ENCODE measurements at places on chromosomes 5 and 9. TPM values are rescaled to one million over a fixed set of nuclear protein-coding genes. Genes with fewer than 3 reads are reported as not detected.

DNA sequence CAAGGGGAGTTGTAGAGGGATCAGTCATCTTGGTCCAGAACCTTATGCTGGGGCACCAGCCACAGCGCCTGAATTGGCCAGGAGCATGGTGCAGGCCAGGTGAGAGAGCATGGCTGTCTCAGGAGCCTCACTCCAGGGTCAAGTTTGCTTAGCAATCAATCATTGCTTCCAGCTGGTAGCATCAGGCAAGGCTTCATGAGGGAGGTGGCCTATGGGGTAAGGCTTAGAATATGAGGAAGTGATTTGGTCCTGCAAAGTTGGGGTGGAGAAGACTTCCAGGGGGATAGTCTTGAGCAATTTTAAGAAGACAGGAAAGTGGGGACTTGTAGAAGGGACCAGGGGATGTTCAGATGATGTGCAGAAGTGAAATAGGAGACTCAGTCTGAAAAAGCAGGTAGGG, 53.9 kb upstream of the PITX1 start:
- H3K27me3 ChIP-seq: no peaks in the 10 kb centered on the region
- no peak overlapping the region for H3K27ac ChIP-seq
- H3K4me3 ChIP-seq: no peak overlapping the region
- H3K36me3 ChIP-seq: no peaks in the 10 kb centered on the region
- H3K4me1 ChIP-seq: no peaks in the 10 kb centered on the region
- no peak for DNase-seq

DNA sequence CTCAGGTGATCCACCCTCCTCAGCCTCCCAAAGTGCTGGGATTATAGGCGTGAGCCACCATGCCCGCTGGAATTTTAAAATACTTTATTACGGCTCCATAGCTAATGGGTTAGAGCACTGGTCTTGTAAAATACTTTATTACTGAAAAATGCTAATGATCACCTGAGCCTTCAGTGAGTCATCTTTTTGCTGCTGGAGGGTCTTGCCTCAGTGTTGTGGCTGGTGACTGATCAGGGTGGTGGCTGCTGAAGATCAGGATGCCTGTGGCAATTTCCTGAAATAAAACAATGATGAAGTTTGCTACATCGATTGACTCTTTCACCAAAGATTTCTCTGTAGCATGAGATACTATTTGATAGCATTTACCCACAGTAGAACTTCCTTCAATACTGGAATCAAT, 26.0 kb upstream of the GNE start:
- no peaks in the 10 kb centered on the region for H3K36me3 ChIP-seq
- no peaks in the 10 kb centered on the region for H3K27me3 ChIP-seq
- DNase-seq: no peak
- H3K4me1 ChIP-seq: no peaks in the 10 kb centered on the region
- H3K4me3 ChIP-seq: no peak overlapping the region

- H3K4me3 ChIP-seq: peak overlapping the region; percentile 96
- H3K4me1 ChIP-seq: peaks cover 40% of the 10 kb centered on the region
- no peak for DNase-seq
- no peaks in the 10 kb centered on the region for H3K27me3 ChIP-seq
- H3K27ac ChIP-seq: peak overlapping the region; percentile 100
- H3K36me3 ChIP-seq: no peaks in the 10 kb centered on the region
Measured at GRCh38 chr9:94166976-94167346, 82.7 kb downstream of the PTPDC1 start.

GRCh38 chr5:154782812-154783592, 27.8 kb downstream of the LARP1 start:
- no peak for DNase-seq
- no peak overlapping the region for H3K4me3 ChIP-seq
- peak overlapping the region; percentile 64 for H3K27ac ChIP-seq
- peaks cover 93% of the 10 kb centered on the region for H3K4me1 ChIP-seq

- DNase-seq: no peak
- no peaks in the 10 kb centered on the region for H3K4me1 ChIP-seq
- no peak overlapping the region for H3K4me3 ChIP-seq
- H3K27me3 ChIP-seq: no peaks in the 10 kb centered on the region
Measured at GRCh38 chr9:4397917-4398316, 92.4 kb upstream of the SLC1A1 start.

- no peak overlapping the region for H3K4me3 ChIP-seq
- H3K36me3 ChIP-seq: no peaks in the 10 kb centered on the region
- no peak overlapping the region for H3K27ac ChIP-seq
- no peaks in the 10 kb centered on the region for H3K27me3 ChIP-seq
- H3K4me1 ChIP-seq: no peaks in the 10 kb centered on the region
Measured at GRCh38 chr9:120950421-120951388, 24.1 kb upstream of the TRAF1 start.

DNA sequence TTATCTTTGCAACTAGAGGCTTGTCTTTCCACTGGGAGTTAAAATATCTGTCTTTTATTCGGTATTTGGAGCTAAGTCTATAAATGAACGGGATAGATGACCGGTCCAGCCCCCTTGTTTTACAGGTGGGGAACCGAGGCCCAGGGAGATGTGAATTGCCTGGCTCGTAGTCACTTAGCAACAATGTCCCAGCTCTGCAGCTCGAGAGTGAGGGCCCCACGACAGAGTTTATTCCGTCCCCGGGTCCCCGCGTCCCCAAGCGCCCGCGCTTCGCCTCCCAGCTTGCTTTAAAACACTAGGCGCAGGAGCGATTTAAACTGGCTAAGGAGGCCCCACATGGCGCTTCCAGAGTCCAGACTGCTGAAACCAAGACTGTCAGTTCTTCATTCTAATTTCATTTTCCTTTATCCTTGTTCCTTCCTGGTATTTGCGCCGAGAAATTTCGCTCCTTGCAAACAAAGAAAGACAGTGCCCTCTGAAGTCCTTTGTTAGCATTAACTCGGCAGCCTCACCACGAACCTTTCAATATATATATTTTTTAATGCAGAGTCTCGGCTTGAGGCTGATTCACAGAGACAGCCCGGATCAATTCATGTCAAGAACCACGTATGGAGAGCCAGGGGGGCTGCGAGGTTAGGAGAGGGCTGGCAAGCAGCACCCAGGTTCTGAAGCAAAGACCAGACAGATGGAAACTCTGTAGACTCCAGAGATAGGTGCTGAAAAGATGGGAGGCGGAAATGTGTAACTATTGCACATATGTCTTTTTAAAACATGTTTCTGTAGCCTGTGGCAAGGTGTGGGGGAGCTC, 1.4 kb upstream of the ENC1 start:
- H3K27me3 ChIP-seq: no peaks in the 10 kb centered on the region
- no peak for DNase-seq
- H3K36me3 ChIP-seq: no peaks in the 10 kb centered on the region
- peaks cover 18% of the 10 kb centered on the region for H3K4me1 ChIP-seq

DNA sequence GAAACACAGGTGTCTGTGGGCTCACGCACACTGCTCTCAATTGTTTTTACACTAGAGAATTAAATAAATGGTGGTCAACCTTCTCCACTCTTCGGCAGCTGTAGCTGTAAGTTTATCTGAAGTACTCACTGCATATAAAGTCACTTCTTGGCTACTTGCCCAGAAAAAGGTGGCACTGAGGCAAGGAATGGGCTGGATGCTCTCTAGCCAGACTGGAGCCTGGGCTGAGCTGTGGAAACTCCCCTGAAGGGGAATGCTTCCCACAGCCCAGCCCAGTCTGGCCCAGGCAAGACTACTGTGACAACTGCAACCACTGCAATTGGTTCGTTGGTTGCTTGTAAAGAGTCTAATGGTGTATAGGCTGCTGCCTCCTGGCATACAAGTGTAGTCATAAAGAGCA, 4.5 kb downstream of the LEAP2 start:
- H3K27me3 ChIP-seq: no peaks in the 10 kb centered on the region
- H3K36me3 ChIP-seq: peaks cover 83% of the 10 kb centered on the region
- peaks cover 23% of the 10 kb centered on the region for H3K4me1 ChIP-seq
- peak overlapping the region; percentile 61 for H3K27ac ChIP-seq

- H3K27ac ChIP-seq: no peak overlapping the region
- H3K36me3 ChIP-seq: no peaks in the 10 kb centered on the region
- no peaks in the 10 kb centered on the region for H3K4me1 ChIP-seq
- H3K4me3 ChIP-seq: no peak overlapping the region
- H3K27me3 ChIP-seq: no peaks in the 10 kb centered on the region
- no peak for DNase-seq
Measured at GRCh38 chr5:125848751-125849150, 574.5 kb upstream of the GRAMD2B start.

GRCh38 chr9:99578666-99579065, 243.0 kb upstream of the NR4A3 start:
- no peaks in the 10 kb centered on the region for H3K27me3 ChIP-seq
- H3K36me3 ChIP-seq: no peaks in the 10 kb centered on the region
- no peaks in the 10 kb centered on the region for H3K4me1 ChIP-seq
- H3K4me3 ChIP-seq: no peak overlapping the region

DNA sequence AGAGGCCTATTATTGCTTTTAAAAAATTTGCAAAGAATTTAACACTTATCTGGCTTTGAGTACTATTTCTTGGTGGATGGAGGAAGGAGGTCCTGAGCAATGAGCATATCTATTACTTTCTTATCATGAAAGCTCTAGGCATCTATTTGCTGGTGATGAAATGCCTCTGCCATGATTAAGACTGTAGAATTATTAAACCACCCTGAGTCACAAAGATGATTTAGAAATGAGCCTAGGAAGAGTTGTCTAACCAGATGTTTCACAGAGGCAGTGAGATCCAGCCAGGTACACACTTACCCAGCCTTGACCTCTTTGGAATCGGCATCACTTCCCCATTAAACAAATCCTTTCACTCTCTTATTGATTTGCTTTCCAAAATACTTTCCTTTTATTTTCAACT, 304.4 kb upstream of the KIF2A start:
- no peaks in the 10 kb centered on the region for H3K4me1 ChIP-seq
- DNase-seq: no peak

DNA sequence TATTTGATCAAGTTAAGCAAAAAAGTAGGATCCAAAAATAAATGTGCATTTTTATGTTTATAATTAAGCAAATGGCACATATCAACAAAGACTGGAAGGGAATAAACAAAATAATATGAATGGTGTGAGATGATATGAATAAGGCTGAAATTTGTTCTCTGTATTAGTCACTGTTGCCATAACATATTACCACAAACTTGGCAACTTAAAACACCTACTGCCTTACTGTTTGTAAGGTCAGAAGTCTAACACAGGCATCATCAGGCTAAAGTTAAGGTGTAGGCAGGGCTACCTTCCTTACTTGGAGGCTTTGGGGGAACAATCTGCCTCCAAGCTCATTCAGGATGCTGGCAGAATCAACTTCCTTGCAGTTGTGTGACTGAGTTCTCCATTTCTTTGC, 19.3 kb downstream of the PGGT1B start:
- no peak for DNase-seq
- no peaks in the 10 kb centered on the region for H3K27me3 ChIP-seq
- H3K4me3 ChIP-seq: no peak overlapping the region
- H3K27ac ChIP-seq: no peak overlapping the region
- peaks cover 4% of the 10 kb centered on the region for H3K36me3 ChIP-seq

- H3K36me3 ChIP-seq: no peaks in the 10 kb centered on the region
- H3K4me1 ChIP-seq: peaks cover 3% of the 10 kb centered on the region
- H3K27ac ChIP-seq: peak within 1 kb of the TSS; percentile 92
- peak; percentile 52 for DNase-seq
- H3K4me3 ChIP-seq: peak within 1 kb of the TSS; percentile 73
- H3K27me3 ChIP-seq: peaks cover 4% of the 10 kb centered on the region
Measured at GRCh38 chr5:37839407-37840052, at the start of gene GDNF. TSS of gene GDNF (minus strand) at chr5:37840041. CDS start at chr5:37834796, 5,245 bp downstream.

DNA sequence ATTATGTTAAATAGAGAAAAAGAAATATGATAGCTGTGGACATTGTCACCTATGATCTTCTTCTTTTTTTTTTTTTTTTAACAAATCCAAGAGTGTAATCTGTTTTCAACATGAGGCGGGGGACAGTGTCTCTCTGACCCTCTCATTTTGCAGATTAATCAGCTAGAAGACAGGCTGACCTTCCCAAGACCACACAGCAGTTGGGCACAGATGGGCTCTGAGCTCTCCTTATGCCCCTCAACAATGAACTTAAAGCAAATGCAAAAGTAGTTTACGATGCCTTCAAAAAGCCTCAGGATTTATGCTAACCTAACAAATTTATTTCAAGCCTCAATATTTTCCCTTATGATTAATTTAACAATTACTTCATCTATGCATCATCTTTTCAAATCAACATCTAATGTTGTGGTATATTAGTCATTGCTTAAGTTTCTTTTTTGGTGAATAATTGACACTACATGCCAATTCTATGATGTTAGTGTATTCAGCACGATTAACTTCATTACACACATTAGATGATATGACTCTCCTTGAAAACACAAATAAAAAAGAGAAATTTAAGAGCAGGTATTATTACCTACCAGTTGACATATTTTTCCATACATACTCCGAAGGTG, 7.4 kb downstream of the NFIL3 start:
- DNase-seq: no peak
- no peaks in the 10 kb centered on the region for H3K36me3 ChIP-seq
- H3K4me1 ChIP-seq: peaks cover 45% of the 10 kb centered on the region
- H3K4me3 ChIP-seq: no peak overlapping the region
- no peaks in the 10 kb centered on the region for H3K27me3 ChIP-seq

- H3K4me3 ChIP-seq: no peak overlapping the region
- no peak for DNase-seq
- H3K27me3 ChIP-seq: no peaks in the 10 kb centered on the region
- no peaks in the 10 kb centered on the region for H3K36me3 ChIP-seq
- no peak overlapping the region for H3K27ac ChIP-seq
Measured at GRCh38 chr9:116027096-116027495, 126.5 kb upstream of the PAPPA start.

- H3K4me1 ChIP-seq: peaks cover 16% of the 10 kb centered on the region
- H3K27me3 ChIP-seq: no peaks in the 10 kb centered on the region
- no peaks in the 10 kb centered on the region for H3K36me3 ChIP-seq
- no peak for DNase-seq
- peak overlapping the region; percentile 51 for H3K27ac ChIP-seq
- H3K4me3 ChIP-seq: no peak overlapping the region
Measured at GRCh38 chr5:88806338-88806737, 76.6 kb downstream of the MEF2C start.

- no peak overlapping the region for H3K4me3 ChIP-seq
- H3K36me3 ChIP-seq: no peaks in the 10 kb centered on the region
- H3K27me3 ChIP-seq: no peaks in the 10 kb centered on the region
Measured at GRCh38 chr9:110768886-110769285, 100.3 kb downstream of the MUSK start.

DNA sequence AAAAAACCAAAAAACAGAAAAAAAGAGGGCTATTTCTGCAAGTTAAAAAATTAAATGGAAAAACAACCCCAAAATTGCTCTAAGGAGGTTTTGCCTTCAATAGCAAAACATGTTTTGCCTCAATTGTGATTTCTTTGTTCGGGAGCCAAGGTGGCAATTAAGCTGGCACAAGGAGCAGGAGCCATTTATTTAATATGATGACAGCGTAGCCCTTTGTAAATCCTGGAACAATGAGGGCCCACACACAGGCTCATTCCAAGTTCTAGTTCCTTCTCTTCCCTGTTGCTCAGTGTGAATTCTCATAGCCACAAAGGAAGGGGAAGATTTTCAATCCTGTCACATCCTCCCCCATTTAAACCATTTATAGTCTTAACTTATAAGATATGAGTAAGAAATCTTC, 353.2 kb downstream of the PDE4D start:
- H3K27me3 ChIP-seq: no peaks in the 10 kb centered on the region
- H3K4me1 ChIP-seq: peaks cover 51% of the 10 kb centered on the region
- H3K4me3 ChIP-seq: no peak overlapping the region
- H3K27ac ChIP-seq: peak overlapping the region; percentile 31

GRCh38 chr9:126357074-126357473, 30.4 kb downstream of the MVB12B start:
- peaks cover 8% of the 10 kb centered on the region for H3K4me1 ChIP-seq
- no peaks in the 10 kb centered on the region for H3K36me3 ChIP-seq
- DNase-seq: no peak
- H3K4me3 ChIP-seq: no peak overlapping the region
- H3K27ac ChIP-seq: no peak overlapping the region

The TCF7 gene
- total RNA-seq: 0.97 TPM

The F12 gene
- not detected for total RNA-seq

The TJP2 gene
- 19.5 TPM for total RNA-seq

The TEK gene
- 7.5 TPM for total RNA-seq
